Calu3 (cell line): ENCODE measurements at places on chromosomes 2 and 18.

GRCh38 chr2:69580486-69580885, 63.1 kb downstream of the AAK1 start:
- DNase-seq: no peak
- H3K36me3 ChIP-seq: peaks cover 5% of the 10 kb centered on the region
- H3K27ac ChIP-seq: no peak overlapping the region
- no peaks in the 10 kb centered on the region for H3K27me3 ChIP-seq
- no peak overlapping the region for H3K4me3 ChIP-seq

- peaks cover 27% of the 10 kb centered on the region for H3K36me3 ChIP-seq
- H3K27ac ChIP-seq: no peak overlapping the region
- H3K4me3 ChIP-seq: peak overlapping the region; percentile 72
- H3K27me3 ChIP-seq: peaks cover 22% of the 10 kb centered on the region
Observed at GRCh38 chr2:66578054-66578686, 143.2 kb downstream of the MEIS1 start.

DNA sequence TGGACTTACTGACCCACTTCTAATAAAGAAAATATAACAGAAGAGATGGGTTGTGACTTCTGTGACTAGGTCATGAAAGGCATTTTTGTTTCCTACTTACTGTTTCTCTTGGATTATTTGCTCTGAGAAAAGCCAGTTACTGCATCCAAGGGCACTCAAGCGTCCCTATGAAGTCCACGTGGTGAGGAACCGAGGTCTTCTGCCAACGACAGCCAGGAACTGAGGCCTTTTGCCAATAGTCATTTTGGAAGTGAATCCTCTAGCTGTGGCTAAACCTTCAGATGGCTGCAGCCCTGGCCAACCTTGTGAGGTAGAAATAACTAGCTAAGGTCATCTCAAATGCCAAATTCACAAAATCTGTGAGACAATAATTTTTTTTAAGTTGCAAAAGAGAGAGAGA, 449.8 kb upstream of the RGPD4 start:
- H3K4me3 ChIP-seq: no peak overlapping the region
- no peaks in the 10 kb centered on the region for H3K27me3 ChIP-seq
- H3K36me3 ChIP-seq: no peaks in the 10 kb centered on the region

- no peak overlapping the region for H3K4me3 ChIP-seq
- peaks cover 29% of the 10 kb centered on the region for H3K4me1 ChIP-seq
- DNase-seq: peak; percentile 56
- no peak overlapping the region for H3K27ac ChIP-seq
- H3K36me3 ChIP-seq: no peaks in the 10 kb centered on the region
Observed at GRCh38 chr2:55168221-55169154, 63.6 kb downstream of the CLHC1 start.

DNA sequence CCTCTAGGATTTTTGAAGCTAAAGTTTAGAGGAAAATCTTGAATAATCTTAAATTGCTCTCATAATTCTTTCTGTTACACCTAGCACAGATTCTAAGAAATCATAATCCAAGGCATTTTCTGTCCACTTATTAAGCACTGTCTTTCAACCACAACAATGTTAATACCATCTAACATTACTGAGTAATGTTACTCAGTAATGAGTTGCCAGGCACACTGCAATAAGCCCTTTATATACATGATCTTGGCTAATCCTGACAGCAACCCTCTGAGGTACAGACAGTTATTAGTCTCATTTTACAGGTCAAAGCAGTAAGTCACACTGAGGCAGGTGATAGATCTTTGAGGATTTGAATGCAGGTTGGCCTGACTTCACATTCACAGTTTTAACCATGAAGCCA, 291.9 kb downstream of the ALK start:
- no peaks in the 10 kb centered on the region for H3K4me1 ChIP-seq
- peaks cover 100% of the 10 kb centered on the region for H3K27me3 ChIP-seq
- no peak overlapping the region for H3K4me3 ChIP-seq
- no peak for DNase-seq
- H3K36me3 ChIP-seq: no peaks in the 10 kb centered on the region

DNA sequence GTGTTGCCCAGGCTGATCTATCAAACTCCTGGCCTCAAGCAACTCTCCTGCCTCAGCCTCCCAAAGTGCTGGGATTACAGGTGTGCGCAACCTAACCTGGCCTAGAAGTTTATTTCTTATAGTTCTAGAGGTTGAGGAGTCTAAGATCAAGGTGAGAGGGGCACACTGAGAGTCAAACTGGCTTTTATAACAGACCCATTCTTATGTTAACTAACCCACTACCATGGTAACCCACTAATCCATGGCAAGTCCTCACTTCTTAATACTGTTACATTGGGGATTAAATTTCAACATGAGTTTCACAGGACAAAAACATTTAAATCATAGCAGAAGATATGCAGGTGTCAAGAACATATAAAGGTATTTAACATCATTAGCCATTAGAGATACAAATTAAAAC, 50.6 kb downstream of the MDH1 start:
- H3K4me3 ChIP-seq: no peak overlapping the region
- peaks cover 19% of the 10 kb centered on the region for H3K27me3 ChIP-seq
- no peak overlapping the region for H3K27ac ChIP-seq

DNA sequence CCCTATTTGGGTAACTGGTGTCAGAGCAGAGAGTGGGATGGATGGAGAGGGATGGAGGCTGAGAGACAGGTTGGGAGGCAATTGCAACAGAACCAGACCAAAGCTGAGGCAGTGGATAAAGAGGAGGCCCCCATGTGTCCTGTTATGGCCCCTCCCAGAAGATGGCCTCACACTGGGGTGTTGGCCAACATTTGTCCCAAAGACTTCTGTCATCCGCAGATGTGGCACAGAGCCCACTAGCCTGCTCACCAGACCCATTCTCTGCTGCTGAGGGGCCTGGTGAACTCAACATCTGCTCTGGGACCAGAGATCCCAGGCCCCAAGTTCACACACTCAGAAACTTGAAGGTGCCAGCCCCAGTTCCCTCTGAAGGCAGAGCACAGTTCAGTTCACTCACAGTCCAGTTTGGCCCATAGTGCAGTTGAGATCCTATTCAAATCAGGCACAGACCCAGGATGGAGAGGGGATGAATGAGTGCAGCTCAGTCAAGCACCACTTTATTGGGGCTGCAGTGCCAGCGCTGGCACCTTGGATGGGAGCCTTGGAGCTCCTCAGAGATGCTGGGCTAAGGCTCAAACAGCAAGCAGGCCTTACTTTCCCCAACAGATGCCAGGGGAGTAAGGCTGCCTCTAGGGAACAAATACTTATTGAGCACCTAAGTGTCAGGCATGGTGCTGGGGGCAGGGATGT, 189.2 kb downstream of the ZBTB7C start:
- peaks cover 39% of the 10 kb centered on the region for H3K27me3 ChIP-seq
- no peaks in the 10 kb centered on the region for H3K36me3 ChIP-seq
- no peaks in the 10 kb centered on the region for H3K4me1 ChIP-seq
- H3K27ac ChIP-seq: no peak overlapping the region

DNA sequence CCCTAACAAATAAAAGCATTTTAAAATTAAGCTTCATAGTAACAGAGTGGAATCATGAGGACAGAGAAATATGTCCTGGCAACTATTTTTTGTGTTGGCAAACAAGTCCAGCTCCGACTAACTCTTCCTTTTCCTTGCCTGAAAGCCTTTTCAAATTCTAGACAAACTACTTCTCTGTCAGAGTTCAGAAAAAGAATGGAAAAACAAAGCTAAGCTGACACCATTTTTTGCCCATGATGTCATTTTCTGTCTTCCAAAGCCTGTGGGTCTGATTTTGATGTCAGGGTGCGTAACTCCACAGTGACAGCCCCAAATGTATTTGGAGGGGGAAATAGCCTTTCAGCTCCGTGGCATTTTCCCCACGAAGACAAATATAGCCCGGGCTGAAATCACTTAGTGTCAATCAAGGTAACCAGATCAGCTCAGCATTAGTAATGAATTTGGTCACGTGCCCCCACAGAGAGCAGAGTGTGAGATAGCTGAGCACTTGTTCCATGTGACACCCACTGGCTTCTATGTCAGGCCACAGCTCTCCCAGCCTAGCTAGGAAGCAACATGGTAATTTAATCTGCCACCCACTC, 233.0 kb upstream of the SIX2 start:
- H3K4me1 ChIP-seq: peaks cover 21% of the 10 kb centered on the region
- no peak for DNase-seq
- H3K4me3 ChIP-seq: no peak overlapping the region
- H3K27ac ChIP-seq: no peak overlapping the region
- peaks cover 4% of the 10 kb centered on the region for H3K36me3 ChIP-seq
- no peaks in the 10 kb centered on the region for H3K27me3 ChIP-seq

- no peaks in the 10 kb centered on the region for H3K4me1 ChIP-seq
- no peak overlapping the region for H3K27ac ChIP-seq
- H3K36me3 ChIP-seq: no peaks in the 10 kb centered on the region
Observed at GRCh38 chr2:108906403-108907077, 82.5 kb downstream of the EDAR start.

GRCh38 chr2:215652388-215652787, 216.5 kb upstream of the FN1 start:
- no peak overlapping the region for H3K27ac ChIP-seq
- no peak overlapping the region for H3K4me3 ChIP-seq
- DNase-seq: no peak
- H3K27me3 ChIP-seq: no peaks in the 10 kb centered on the region
- H3K4me1 ChIP-seq: peaks cover 8% of the 10 kb centered on the region

DNA sequence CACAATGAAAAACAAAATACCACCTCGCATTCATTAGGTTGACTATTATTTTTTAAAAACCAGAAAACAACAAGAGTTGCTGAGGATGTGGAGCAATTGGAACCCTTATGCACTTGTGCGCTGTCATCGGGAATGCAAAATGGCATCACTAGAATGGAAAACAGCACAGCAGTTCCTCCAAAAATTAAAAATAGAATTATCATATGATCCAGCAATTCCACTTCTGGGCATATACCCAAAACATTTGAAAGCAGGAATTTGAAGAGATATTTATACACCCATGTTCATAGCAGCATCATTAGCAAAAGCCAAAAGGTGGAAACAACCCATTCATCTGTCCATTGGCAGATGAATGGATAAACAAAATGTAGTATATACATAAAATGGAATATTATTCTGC, 11.9 kb upstream of the NMUR1 start:
- H3K4me1 ChIP-seq: no peaks in the 10 kb centered on the region
- H3K36me3 ChIP-seq: no peaks in the 10 kb centered on the region
- H3K4me3 ChIP-seq: no peak overlapping the region
- peaks cover 28% of the 10 kb centered on the region for H3K27me3 ChIP-seq

- peaks cover 41% of the 10 kb centered on the region for H3K4me1 ChIP-seq
- no peak overlapping the region for H3K4me3 ChIP-seq
- DNase-seq: no peak
- H3K36me3 ChIP-seq: no peaks in the 10 kb centered on the region
- no peak overlapping the region for H3K27ac ChIP-seq
Observed at GRCh38 chr2:136125236-136125635, 7.3 kb upstream of the CXCR4 start.

GRCh38 chr2:203744091-203744490, 37.7 kb downstream of the CD28 start:
- no peaks in the 10 kb centered on the region for H3K36me3 ChIP-seq
- no peak overlapping the region for H3K27ac ChIP-seq
- H3K4me3 ChIP-seq: no peak overlapping the region
- H3K27me3 ChIP-seq: no peaks in the 10 kb centered on the region
- peaks cover 10% of the 10 kb centered on the region for H3K4me1 ChIP-seq
- DNase-seq: no peak

- H3K27me3 ChIP-seq: peaks cover 58% of the 10 kb centered on the region
- H3K36me3 ChIP-seq: peaks cover 26% of the 10 kb centered on the region
- peak overlapping the region; percentile 91 for H3K4me3 ChIP-seq
- H3K27ac ChIP-seq: no peak overlapping the region
- peaks cover 27% of the 10 kb centered on the region for H3K4me1 ChIP-seq
Observed at GRCh38 chr2:192195548-192196418, 1.1 kb upstream of the TMEFF2 start.

- H3K27me3 ChIP-seq: no peaks in the 10 kb centered on the region
- no peaks in the 10 kb centered on the region for H3K4me1 ChIP-seq
- H3K36me3 ChIP-seq: peaks cover 13% of the 10 kb centered on the region
- H3K27ac ChIP-seq: no peak overlapping the region
Observed at GRCh38 chr2:241473399-241473798, 35.0 kb downstream of the STK25 start.

- DNase-seq: no peak
- H3K4me3 ChIP-seq: no peak overlapping the region
- no peaks in the 10 kb centered on the region for H3K36me3 ChIP-seq
- no peaks in the 10 kb centered on the region for H3K4me1 ChIP-seq
Observed at GRCh38 chr2:17918789-17919188, 40.3 kb downstream of the KCNS3 start.

GRCh38 chr2:133812826-133813617, 244.8 kb upstream of the NCKAP5 start:
- no peak overlapping the region for H3K4me3 ChIP-seq
- peaks cover 62% of the 10 kb centered on the region for H3K4me1 ChIP-seq
- H3K36me3 ChIP-seq: peaks cover 3% of the 10 kb centered on the region
- peak overlapping the region; percentile 72 for H3K27ac ChIP-seq

DNA sequence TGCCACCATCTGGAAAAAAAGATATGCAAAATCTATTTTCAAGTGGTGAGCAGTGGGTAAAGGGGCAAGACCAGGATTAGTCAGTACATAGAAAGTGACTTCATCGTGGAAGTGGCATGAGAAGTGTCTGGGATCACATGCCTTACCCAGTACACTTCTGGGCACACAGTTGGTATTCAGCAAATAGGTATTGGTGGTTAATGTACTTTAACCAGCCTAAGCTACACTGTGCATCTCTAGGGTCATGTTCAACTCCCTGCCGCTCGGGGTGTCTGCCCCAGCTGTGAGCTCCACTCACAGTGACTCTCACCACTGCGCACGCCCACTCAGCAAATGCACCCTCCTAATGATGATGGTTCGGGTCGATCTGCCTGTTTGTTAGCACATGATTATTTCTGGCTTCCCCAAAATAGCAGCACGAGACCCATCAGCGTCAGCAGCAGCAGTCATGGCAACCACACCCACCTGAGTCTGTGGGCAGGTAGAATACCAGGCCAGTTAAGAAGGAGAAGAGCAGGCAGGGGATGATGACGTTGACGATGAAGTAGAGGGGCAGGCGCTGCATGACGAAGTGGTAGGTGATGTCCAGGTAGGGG, 11.1 kb downstream of the CHRNA1 start:
- H3K4me3 ChIP-seq: no peak overlapping the region
- no peak for DNase-seq
- H3K27me3 ChIP-seq: no peaks in the 10 kb centered on the region
- no peak overlapping the region for H3K27ac ChIP-seq
- H3K4me1 ChIP-seq: no peaks in the 10 kb centered on the region
- H3K36me3 ChIP-seq: no peaks in the 10 kb centered on the region

- H3K27me3 ChIP-seq: no peaks in the 10 kb centered on the region
- H3K36me3 ChIP-seq: no peaks in the 10 kb centered on the region
- no peaks in the 10 kb centered on the region for H3K4me1 ChIP-seq
- DNase-seq: no peak
- no peak overlapping the region for H3K27ac ChIP-seq
Observed at GRCh38 chr18:51098082-51098481, 68.1 kb downstream of the SMAD4 start.
